ENCODE measurements at places on chromosomes 1 and 21. TPM values are rescaled to one million over a fixed set of nuclear protein-coding genes. Genes with fewer than 3 reads are reported as not detected.

DNA sequence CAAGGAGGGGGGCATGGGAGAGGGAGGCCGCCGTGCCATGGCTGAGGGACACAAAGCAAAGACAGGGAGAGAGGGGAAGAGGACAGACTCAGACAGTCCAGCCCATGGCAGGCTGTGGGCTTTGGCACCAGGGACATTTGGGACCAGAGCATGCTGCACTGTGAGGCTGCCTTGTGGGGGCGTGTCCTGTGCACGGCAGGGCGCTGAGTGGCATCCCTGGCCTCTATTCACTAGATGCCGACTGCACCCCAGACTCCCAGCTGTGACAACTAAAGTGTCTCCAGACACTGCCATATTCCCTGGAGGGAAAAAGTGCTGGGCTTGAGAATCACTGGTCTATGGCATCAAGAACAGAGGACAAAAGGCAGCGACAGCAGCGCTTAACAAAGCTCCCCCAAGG is 18.6 kb upstream of the PRDM15 start:
- no peak for DNase-seq

The OR10X1 gene
- total RNA-seq, result not detected

The TTC34 gene
- total RNA-seq, result 0.99 TPM

DNA sequence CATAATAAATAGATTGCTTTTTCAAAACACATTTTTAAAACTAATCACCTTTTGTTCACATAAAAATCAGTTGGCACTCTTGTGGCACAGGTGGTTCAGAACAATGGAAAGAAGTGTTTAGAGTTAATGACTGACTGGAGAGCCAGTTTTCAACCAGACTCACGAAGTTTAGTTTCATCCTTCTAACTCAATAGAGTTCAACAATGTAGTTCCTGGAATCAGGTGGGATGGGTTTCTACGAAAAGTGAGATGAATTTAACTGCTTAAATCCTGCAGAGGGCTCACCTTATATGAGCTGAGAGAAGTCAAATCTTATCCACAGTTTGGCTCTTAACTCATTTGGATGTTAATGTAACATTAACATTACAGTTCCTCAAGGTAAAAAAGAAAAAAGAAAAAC is 116.5 kb downstream of the SMYD2 start:
- DNase-seq, result no peak

DNA sequence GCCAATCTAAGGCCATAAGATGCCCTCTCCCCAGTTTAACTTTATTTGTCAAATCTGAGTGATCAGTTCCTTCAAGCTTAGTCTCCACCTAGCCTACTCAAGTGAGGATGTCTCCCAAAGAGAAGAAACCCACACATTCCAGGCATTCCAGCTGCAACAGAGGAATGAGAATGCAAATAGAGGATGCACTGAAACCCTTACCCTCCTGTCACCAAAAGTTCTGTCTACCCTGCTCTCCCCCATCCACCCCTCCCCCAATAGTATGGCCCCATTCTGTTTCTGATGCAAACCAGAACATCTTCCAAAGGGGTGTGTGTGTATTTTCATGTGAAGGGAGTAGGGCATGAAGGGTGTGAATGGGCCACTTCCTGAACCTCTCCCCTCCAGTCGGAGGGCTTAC is 3.0 kb downstream of the DUSP23 start:
- no peak for DNase-seq

DNA sequence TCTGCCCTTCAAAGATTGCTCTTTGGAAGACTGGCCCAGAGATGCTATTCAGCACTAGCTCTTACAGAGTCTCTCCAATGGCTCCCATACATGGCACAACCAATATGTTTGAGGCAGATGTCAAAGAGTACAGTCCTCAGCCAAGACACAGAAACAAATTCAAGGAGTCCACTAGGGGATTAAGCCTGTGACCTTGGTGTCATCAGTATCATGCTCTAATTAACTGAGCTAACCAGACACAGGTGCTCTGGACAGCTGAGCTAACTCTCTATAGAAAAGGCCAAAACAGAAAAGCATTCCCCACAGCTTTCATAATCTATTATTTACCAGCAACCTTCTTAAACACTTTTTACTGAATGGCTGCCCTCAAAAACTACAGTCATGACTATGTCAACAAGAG is 666.0 kb upstream of the PLXNA2 start:
- no peak for DNase-seq

The CCT8 gene
- total RNA-seq, result 122 TPM

DNA sequence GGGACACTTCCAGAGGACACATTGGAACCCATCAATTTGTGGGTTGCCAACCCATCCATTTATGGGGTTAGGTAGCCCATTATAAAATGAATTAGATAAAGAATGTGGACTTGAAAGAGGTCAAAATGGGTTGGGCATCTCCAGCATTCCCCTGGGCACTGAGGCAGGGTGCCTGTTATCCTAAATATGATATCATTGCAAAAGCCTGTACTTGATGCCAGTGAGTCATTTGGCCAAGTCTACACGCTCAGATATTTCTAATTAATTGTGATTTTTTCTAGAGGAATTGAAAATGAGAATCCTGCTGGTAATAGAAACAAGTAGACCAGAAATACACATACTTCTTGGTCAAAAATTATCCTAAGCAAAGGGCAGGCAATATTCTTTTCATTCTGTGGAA is 21.9 kb upstream of the NBL1 start:
- DNase-seq, result no peak

The CAPN8 gene
- 0.10 TPM for total RNA-seq

The ARID1A gene
- total RNA-seq, result 38.2 TPM

The SLC45A3 gene
- total RNA-seq, result 9.5 TPM

DNA sequence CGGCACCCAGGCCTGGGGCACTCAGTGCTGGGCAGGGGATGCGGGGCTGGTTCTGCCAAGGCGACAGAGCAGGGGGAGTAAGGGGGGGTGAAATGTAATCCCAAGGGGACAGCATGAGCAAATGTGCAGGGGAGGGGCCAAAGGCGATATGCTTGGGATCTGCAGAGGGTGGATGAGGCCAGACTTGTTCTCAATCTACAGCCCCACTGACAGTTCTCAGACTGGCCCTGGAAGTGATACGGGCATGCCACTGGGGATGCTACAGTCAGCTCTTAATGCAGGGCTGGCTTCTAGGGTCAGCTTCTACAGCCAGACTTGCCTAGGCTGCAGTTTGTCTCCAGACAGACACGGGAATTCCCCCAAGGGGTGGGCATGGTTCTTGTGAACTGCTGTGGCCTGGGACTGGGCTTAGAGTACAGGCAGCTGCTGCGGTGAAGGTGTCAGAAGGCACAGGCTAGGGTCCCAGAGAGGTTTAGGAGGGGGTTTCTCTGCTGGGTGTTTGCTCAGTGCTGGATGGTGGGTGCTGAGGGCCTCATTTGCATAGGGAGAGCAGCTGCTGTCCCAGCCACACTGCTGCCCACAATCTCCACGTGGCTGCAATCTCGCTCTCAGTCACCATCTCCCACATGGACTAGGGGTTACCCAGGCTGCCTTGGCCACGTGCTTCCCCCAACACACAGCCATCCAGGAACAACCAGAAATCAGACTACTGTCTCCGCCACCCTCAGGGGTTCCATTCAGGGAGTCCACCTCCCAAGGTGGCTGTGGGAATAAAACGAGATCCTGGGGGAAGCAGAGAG is 190.1 kb downstream of the HIVEP3 start:
- no peak for DNase-seq

GRCh38 chr1:86648255-86648654 is 56.1 kb upstream of the SH3GLB1 start:
- DNase-seq, result no peak

DNA sequence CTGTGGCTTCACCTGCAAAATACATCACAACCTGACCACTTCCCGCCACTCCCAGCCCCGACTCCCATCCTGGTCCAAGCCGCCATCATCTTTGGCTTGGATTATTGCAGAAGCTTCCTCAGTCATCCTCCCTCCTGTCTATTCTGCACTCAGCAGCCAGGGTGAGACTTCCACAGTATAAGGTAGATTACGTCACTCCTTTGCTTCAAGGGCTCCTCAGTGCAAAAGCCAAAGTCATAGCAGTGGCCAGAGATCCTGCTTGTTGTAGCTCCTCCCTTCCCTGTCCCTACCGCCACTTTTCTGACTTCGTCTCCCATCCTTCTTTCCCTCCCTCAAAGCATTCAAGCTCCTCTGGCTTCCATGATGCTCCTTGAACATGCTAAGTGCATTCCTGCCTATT is 152.8 kb downstream of the GRIK3 start:
- no peak for DNase-seq

The TEX38 gene
- total RNA-seq, result not detected

GRCh38 chr1:184987696-184988095 is 13.4 kb upstream of the NIBAN1 start:
- DNase-seq, result no peak

The S100A3 gene
- total RNA-seq, result not detected

The AHCTF1 gene
- 33.4 TPM for total RNA-seq

DNA sequence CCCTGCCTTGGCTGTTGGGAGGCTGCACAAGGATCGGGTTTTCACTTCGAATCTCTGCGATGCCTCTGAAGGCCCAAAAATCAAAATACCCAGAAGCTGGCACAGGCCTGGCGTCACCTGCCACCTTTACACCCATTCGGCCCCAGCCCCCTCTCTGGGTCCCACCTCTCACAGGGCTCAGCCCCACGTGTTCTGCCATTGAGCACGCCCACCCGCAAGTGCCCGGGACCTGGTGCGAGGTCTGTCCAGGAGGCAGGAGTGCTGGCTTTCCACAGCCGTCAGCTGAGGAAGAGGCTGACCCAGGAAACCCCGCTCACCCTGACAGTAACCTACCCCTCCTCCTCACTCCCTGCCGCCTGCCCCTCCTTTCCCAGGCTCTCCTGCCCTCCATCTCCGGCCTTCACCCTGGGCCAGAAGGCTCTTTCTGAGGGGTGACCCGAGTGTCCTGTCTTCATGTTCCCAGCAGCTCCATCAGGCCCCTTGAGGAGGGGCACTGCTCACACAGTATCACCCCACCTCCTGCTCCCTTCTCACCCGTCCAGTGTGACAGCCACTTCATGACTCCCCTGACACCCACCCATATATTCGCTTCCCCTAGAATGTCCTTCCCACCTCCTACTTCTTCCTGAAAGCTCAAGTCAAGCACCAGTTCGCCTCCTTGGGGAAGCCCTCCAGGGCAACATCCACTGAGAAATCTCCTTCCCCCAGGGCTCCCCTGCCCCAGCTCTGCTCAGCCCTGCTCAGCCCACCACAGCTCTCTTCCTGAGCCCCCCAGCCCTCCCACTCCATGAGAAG is 13.5 kb downstream of the RCC2 start:
- DNase-seq, result no peak

DNA sequence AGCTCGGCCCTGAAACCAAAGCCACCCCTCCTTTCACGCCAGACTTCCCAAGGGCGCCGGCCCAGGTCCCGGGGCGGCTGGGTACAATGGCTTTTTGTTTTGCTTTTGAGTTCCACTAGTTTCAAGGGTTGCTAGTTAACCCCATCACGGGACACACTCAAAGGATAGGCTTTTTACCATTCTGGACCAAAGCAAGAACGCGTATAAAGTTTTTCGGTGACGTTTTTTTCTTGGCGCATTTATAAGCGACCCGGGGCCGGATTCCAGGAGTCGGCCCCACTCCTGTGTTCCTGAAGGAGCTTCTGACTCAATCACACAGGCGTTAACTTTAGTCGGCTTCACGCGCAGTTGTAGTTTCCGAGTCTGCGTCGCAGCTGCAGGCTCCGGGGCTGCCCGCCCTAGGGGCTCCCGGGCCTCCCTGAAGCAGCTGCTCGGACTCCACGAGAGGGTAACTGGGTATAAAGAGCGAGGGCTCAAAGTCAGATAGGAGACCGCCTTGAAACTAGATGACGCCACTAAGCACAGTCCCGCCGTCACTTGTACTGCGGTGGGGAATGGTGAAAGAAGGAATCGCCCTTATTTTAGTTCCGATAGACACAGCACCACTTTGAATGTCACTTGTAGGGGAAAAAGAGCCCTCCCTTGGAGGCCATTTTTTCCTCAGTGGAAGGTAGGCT is 707 bp upstream of the KLHL21 start:
- no peak for DNase-seq

GRCh38 chr21:17540530-17540929 is 27.7 kb downstream of the CXADR start:
- no peak for DNase-seq

GRCh38 chr1:36479505-36480051 is 3.1 kb downstream of the CSF3R start:
- no peak for DNase-seq

The LAMC2 gene
- total RNA-seq, result 0.99 TPM

GRCh38 chr1:31366796-31367195 is 6.1 kb downstream of the FABP3 start:
- no peak for DNase-seq

DNA sequence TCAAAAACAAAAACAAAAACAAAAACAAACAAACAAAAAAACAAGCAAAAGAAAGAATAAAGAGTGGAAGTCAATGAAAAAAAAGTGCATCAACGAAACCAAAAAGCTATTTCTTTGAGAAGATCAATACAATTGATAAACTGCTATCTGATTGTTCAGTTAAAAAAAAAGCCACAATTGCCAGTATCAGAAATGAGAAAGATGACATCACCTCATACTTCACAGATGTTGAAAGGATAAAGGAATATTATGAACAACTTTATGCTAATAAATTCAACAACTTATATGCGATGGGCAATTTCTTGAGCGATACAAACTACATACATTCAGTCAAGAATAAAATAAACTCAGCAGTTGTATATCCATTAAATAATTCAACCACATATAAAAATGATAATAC is 2.2 kb upstream of the LRRC3 start:
- DNase-seq, result no peak

The ARHGEF16 gene
- total RNA-seq, result 2.6 TPM

GRCh38 chr1:210236840-210237409 is 4.3 kb downstream of the SERTAD4 start:
- DNase-seq, result peak; percentile 77

GRCh38 chr1:18322368-18323032 is 158.2 kb upstream of the KLHDC7A start:
- no peak for DNase-seq

GRCh38 chr1:96833376-96833775 is 111.8 kb downstream of the PTBP2 start:
- no peak for DNase-seq

DNA sequence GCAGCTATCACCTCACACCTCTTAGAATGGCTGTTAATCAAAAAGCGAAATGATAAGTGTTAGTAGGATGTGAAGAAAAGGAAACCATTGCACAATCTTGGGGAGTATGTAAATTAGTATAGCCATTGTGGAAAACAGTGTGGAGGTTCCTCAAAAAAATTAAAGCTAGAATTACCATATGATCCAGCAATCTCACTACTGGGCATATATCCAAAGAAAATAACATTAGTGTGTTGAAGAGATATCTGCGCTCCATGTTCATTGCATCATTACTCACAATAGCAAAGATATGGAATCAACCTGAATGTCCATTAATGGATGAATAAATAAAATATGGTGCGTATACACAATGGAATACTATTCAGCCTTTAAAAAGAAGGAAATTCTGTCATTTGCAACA is 68.9 kb downstream of the SNRPE start:
- DNase-seq, result no peak

- no peak for DNase-seq
These were observed 78.2 kb downstream of the SNX7 start for GRCh38 chr1:98739762-98740161.

GRCh38 chr1:109395602-109396512 is 1.9 kb downstream of the SORT1 start:
- DNase-seq, result no peak

Data from spinal cord (tissue), 10 donors.